ENCODE measurements at places on chromosomes 1 and 21.

DNA sequence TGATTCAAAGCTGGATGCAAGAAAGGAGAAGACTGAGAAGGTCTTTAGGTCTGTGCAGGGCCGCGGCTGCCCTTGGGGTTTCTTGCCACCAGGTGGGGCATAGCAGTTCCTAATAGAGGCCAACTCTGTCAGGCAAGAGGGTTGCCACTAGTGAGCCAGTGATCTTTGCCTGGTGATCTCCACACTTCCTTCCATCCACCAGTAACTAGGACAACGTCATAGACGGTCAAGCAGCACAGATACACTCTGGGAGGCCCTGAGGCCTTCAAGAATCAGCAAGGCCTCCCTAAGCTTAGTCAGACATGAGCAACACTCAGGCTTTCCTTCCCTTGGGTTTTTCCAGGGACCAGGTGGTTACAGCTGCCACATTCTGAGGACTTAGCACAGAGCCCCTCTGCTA is 32.9 kb upstream of the ATP2B4 start:
- DNase-seq, result peak; percentile 65

- DNase-seq, result peak; percentile 24
These were observed 6.7 kb upstream of the LGALS8 start for GRCh38 chr1:236516929-236517704.

DNA sequence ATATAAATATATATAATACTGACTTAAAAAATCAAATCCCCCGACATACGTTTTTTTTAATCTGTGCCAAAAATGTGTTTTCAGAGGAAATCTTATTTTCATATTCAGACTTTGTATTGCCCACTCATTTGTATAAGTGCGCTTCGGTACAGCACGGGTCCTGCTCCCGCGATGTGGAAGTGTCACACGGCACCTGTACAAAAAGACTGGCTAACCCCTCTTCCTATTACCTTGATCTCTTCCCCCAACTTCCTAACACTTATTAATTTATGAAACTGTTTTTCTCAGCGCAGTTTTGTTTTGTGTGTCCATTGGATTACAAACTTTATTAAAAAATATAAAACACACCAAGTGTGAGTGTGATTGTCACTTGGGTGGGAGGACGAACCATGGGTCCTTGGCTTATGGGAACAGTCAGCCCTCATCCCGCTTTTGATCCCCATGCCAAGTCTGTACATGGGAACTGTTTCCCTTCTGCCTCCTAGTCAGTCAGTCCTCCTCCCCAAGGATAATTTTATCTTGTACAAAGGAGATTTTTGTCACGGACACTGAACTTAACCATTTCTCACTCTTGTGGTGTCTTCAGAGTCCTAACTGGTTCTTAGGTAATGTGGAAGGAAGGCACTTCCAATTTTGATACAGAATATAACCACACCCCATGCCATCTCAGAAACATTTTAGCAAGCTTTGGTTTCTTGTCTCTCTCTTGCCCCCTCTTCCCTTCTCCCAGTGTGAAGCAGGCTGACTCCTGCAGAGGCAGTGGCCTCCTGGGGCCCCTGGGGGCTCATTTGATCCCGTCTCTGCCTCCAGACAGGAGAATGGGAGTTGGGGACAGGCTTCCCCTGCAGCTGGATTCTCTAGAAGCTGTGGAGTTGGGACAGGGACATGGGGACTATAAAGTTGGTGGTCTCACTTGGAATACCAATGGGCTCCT is 35.5 kb downstream of the ZBTB17 start:
- DNase-seq, result no peak

DNA sequence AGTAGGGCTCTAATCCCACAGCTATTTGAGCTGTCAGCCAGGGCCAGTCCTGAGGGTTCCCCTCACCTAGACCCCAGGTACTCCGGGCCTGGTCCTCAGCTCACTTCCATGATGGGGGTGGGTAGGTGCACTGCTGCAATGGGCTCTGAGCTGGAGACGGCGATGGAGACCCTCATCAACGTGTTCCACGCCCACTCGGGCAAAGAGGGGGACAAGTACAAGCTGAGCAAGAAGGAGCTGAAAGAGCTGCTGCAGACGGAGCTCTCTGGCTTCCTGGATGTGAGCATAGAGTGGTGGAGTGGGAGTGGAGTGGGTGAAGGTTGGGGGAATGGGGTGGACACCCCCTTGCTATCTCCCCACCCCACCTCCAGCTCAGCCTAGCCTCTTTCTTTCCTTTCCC is 2.1 kb downstream of the S100A1 start:
- no peak for DNase-seq

DNA sequence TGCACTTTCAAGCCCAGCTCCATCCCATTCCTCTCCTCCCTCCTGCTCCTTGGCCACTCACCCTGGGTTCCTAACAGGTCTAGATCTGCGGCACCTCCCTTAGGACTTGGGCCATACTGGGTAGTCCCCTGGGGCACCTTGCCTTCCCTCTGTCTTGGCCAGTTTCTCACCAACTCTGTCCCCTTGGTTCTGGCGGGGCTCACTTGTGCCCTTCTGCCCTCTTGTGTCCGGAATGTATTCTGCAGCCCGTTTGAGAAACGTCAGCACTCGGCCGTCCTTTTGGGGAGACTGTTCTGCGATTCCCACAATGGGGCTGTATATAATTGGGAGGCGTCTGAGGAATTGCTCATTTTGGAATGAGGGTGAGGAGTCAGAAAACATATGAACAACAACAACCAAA is 162.4 kb downstream of the ZSCAN20 start:
- DNase-seq, result peak; percentile 7

GRCh38 chr1:93002781-93003180 is 41.5 kb upstream of the DIPK1A start:
- DNase-seq, result no peak

DNA sequence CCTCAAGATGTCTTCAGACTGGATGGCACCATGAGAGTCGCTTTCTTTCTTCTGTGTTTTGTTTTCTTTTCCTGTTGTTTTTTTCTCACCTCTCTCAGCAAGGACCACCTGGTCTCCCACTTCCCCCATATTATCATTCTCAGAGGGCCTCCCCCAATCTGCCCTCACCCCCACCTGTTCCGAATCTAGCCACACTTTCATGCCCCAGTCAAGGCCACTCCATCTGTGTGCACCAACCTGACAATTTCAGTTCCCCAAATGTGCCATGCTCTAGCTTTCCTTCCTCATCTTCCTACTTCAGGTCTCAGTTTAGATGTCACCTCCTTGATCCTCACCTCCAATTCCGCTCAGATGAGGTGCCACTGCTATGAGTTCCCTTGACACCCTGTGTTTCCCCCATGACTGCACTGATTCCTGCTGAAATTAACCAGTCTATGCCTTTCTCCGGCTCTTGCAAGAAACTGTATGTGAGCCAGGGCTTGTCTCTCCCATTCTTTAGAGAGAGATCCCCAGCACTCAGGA is 146.2 kb downstream of the PLPP3 start:
- DNase-seq, result no peak

GRCh38 chr1:231106347-231106746 is 55.5 kb upstream of the TRIM67 start:
- no peak for DNase-seq

GRCh38 chr1:234597894-234598293 is 12.1 kb downstream of the IRF2BP2 start:
- peak; percentile 71 for DNase-seq

DNA sequence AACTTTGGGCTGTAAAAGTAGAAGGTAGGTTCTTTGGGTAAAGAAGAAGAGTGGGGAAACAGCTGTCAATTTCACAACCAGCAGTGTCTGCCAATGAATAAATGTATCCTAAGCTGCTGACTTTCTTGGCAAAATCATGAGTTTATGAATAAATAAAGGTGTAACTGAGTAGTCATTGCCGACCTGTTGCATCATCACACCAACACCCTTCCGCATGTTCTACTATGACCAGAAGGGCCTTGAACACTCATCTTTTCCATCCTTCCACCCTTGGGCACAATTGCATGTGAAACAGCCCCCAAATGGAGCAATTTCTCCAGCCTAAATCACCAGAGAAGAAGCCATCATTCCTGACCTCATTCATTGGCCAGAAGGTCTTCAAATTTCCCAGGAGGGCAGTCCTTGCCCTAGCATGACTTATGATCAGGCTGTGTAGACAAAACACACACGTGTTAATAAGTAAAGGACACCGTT is 31.2 kb upstream of the QSOX1 start:
- no peak for DNase-seq

GRCh38 chr1:84141182-84142003 is 2.7 kb upstream of the PRKACB start:
- no peak for DNase-seq

GRCh38 chr1:68230901-68231626 is 1.3 kb downstream of the WLS start:
- DNase-seq, result no peak

DNA sequence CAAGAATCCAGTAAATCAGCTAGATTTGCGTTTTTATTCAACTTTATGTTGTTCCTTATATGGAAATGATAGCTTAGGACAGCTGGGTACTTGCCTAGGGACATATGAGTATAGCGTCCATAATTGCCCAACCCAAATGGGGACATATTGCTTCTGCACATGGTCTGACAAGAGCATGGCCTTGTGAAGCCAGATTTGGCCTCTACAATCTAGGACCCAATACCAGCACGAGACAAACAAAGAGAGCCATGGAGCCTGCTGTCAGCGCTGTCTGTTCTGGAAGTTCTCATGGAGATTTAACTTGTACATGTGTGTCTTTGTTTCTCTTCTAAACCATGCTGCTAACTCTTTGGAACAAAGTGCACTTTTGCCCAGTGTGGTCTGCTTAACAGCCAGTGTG is 240.0 kb upstream of the CAMK1G start:
- DNase-seq, result no peak

GRCh38 chr1:30991862-30992606 is 73.5 kb downstream of the PUM1 start:
- no peak for DNase-seq

DNA sequence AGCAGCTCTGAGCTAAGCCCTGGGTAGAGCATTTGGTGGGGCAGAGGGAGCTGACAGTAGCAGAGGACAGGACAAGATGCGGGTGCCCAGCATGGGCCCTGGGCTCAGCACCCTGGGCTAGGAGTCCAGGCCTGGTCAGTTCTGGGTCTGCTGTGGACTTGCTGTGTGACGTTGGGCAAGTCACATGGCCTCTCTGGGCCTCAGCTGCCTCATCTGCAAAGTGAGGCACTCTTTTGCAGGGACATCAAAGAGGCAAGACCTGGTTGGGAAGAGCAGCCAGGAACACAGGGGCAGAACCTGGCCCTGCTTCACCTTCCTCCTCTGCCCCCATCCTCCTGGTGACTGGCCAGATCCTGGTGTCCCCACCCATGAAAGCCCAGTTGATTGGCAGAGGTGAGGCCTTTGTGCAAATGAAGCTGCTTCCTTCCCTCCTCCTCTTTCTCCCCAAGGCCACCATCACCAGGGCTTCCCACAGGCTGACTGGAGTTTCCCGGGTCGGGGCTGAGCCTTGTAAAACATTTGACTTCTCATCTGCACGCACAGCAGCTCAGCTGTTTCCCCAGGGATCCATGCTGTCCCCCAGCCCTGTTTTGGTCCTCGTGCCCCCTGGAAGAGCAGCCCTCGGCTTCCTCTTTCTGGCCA is 350.5 kb downstream of the MATN1 start:
- DNase-seq, result no peak

DNA sequence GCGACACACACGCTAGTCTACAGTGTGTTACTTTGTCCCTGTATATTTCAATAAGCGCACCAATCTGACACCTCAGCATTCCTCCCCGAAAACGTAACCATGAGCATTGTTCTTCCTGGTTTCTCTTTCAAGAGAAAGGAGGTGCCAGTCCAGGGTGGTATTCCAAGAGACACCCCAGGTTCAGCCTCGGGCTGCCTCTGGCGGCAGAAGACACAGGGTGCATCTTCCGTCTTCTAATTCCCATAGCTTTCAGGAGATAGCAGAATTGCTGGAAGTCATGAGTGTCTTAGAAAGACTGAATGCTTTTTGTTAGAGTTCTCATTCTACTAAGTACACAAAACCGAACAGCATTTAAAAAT is 15.9 kb upstream of the RGS8 start:
- DNase-seq, result no peak

GRCh38 chr1:235971020-235971419 is 93.9 kb downstream of the NID1 start:
- no peak for DNase-seq

DNA sequence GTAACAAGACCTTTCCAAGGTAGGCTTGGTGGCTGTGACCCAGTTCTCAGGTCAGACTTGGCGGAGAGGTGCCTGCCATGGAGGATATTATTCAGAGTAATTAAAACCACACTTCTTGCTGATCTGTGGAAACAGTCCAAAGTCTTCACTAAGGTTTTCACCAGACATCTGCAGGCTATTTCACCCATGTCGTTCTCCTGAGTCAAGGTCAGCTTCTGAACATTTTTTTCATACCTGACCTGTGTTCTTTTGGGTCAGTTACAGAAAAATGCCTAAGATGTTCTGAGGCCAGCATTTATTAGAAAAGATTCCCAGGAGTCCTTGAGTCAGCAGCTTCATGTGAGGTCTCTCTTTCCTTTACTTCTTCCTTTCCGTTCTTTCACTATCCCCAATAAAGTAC is 54.9 kb downstream of the RGL1 start:
- DNase-seq, result no peak

Data from activated naive CD4-positive, alpha-beta T cell treated with Interleukin-2 at 50 U/mL for 16 hours (primary cell).